Epithelial cell of proximal tubule (primary cell): ENCODE measurements at places on chromosomes 6 and 20. TPM values are rescaled to one million over a fixed set of nuclear protein-coding genes. Genes with fewer than 3 reads are reported as not detected.

GPLD1 gene
- 0.51 and 0.75 TPM in 2 replicates for total RNA-seq

RBPJL gene
- not detected in 2 replicates for total RNA-seq

DNA sequence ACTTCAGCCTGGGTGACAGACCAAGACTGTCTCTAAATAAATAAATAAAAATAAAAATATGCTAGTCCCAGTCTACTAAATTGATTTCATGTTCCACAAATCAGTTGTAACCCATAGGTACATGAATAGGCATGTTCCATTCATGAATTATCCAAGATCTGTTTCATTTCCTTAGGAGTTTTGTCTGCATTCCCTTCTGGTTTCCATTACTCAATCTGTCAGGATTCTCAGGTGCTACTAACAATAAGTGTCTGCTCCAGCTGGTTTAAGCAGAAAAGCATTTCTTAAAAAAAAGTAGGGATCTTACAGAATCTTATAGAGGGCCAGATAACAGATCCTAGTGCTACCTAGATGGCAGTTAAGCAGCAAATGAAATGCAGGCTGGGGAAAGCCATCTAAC, 15.6 kb upstream of the PKIG start:
- no peak for DNase-seq

CYP39A1 gene
- 1.3 and 1.7 TPM in 2 replicates for total RNA-seq

- no peak for DNase-seq
Observed at GRCh38 chr6:131917318-131917717, 33.9 kb downstream of the CCN2 start.

DNA sequence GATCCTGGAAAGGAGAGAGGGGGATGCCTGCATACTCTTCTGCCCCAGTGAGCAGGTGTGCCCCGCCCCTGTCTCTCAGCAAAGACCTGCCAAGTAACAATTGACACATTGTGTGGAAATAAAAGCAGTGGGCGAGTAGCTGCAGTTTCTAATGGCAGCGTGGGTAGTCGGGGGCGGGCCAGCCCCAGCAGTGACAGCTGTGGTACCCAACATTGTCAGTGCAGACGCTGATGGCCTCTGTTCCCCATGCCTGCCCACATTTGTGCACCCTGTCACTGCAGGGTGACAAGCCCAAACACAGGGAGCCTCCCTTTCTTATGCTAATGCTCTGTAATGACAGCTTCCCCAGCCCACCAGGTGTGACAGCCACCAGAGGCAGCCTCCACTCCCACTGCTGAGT, 491.7 kb downstream of the DHX35 start:
- DNase-seq = no peak

GRCh38 chr6:136967876-136968752, 46.0 kb downstream of the SLC35D3 start:
- peak; percentile 19 for DNase-seq

DNA sequence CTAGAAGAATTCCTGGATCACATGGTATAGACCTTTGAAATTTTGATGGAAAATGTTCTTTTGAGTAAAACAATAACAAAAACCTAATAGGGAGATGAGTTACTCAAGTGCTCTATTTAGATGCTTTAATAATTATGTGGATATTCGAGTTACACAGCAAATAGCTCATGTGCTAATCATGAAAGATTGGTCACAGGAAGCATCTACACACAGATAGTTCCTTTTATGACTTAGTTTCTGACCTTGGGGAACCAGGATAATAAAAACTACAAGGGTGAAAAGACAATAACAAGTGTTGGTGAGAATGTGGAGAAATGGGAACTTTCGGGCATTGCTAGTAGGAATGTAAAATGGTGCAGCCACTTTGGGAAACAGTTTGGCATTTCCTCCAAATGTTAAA, 19.7 kb downstream of the UBE2V1 start:
- no peak for DNase-seq

NFATC2 gene
- total RNA-seq = 1.4 and 1.9 TPM in 2 replicates

SLC35B2 gene
- total RNA-seq = 70.9 and 76.8 TPM in 2 replicates

GRCh38 chr6:169409742-169410312, 156.2 kb upstream of the THBS2 start:
- no peak for DNase-seq

DNA sequence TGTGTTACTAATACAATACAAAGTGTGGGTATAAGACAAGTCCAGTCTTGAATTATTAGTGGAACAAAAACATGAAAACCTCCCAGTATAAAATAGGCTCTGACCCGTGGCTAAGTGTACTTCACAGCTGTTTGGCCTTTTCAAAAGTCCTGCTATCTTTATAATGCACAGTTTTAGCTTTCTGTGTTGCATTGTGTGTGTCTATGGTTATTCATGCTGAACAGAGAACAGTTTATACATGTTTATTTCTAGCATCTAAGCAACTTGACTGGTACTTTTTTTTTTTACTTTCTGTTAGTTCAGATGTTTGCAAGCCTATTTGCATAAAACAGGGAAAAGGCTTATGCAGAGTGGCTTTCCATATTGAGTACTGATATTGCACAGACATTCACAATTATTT, 119.2 kb upstream of the CCN2 start:
- DNase-seq = no peak

DNA sequence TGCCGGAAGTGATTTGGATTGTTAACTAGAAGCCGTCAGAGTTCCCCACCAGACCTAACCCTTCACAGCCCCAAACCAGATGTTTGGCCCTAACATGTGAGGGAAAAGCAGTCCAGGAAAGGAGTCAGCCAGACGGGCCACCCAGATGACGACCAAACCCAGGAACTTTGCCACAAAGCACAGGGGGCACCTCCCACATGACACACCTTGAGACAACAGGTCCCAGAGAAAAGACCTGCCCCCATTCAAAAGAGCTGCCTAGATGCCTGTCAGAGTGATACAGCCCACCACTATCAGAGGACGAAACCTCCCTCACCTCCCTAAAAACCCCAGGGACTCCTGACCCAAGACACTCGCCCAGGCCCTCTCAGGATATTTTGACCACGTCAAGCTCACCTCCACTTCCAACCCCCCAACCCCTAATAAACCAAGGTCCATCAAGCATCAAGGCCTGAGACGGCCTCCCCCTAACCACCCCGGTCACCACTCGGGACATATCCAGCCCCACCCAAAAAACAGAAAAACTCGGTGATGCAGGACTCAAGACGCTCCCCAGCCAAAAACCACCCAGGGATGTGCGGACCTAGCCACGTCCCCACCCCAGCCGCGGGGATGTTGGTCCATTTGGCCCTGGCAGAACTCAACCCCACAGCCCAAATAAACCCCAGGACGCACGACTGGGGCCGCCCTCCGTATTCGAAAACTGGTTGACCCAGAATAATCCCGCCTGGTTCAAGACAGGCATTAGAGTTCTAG, 662 bp downstream of the ZNF343 start:
- DNase-seq = no peak

- no peak for DNase-seq
Observed at GRCh38 chr6:15131651-15132061, 114.2 kb upstream of the JARID2 start.

- no peak for DNase-seq
Observed at GRCh38 chr20:49984426-49985153, 1.8 kb downstream of the SNAI1 start.

DNA sequence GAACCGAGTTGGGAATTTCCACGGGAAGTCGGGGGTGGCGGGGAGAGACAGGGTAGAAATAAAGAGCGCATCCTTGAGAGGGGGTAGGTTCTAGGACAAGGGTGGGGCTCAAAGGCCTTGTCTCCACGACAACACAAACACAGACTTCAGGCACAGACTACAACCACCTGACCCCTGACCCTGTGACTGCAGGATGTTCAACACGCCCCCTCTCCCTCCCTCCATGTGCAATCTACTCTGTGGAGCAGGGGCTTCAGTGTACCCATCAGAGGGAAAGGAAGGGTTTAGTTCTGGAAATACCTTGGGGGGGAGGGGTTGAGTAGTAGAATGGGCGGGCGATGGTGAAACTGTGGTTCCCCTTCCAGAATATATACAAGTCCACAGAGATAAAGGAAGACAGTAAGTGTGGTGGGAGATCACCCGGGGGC, 651 bp upstream of the TAPBP start:
- DNase-seq = no peak

ATF6B gene
- 21.3 and 23.2 TPM in 2 replicates for total RNA-seq

GRCh38 chr20:822651-823573, 10.6 kb upstream of the FAM110A start:
- no peak for DNase-seq

RAET1L gene
- 1.5 and 3.1 TPM in 2 replicates for total RNA-seq

DNA sequence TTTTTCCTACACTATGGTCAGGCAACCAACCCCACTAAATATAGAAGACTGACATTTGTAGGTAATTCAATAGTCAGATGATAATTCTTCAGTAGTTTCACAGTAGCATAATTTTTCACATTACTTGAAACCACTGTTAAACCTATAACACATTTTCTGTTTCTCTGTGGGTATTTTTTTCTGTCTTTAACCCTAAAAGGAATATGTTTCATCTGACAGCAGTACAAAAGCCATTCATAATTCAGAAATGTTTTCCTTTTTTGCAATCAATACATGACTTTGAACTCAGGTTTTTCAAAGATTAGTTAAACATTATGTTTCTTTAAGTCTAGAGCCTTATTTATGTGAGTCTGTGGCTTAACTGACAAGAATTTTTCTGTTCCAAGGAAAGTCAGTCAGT, 128.6 kb upstream of the RUNX2 start:
- no peak for DNase-seq

- no peak for DNase-seq
Observed at GRCh38 chr6:73766040-73766439, 70.0 kb downstream of the CD109 start.

DNA sequence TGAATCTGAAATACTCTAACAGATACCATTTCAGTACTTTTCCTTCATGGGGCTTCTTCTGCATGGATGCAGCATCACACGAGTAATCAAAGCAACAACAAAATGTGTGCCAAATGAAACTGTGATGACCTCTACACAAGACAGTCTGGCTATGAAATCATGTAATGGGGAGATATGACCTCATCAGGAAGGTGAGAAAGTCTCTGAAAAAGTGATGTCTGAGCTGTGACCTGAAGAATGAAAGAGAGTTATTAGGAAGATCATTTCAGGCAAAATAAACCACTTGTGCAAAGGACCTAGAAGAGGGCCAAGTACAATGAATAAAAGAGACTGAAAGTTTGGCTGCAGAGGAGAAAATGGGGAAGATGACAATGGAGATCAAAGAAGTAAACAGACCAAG, 182.8 kb downstream of the PTPRK start:
- DNase-seq = no peak
